Panc1 (cell line): ENCODE measurements at places on chromosomes 16 and 17. TPM values are rescaled to one million over a fixed set of nuclear protein-coding genes. Genes with fewer than 3 reads are reported as not detected.

DNA sequence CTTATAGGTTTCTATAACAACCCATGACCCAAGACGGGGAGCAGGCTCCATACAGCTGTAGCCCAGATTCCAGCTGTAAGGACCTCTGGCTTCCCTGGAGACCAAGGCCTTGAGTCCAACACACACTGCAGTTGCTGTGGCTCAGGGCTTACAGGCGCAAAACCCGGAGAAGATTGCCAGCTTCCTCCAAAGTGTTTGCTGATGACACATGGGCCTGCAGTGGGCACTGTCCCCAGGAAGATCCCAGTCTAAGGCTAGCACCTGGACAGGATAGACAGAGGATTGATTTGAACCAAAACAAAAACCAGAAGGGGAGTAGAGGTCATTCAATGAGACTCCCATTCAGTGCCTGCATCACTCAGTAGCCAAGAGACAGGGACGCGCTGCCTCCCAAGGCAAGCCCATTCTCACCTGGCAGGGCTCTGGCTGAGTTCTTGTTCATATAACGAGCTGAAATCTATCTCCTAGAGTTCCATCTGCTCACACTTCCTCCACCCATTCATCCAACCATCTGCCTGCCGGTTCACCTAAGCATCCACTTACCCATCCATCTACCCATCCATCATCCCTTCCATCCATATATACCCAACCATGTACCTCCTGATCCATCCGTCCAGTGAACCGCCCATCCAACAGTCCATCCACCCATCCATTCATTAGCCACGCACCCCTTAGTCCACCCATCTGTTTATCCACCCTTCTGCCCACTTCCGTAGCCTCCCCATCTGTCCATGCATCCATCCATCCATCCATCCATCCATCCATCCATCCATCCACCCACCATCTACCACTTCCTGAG, 10.2 kb downstream of the RAB11FIP4 start:
- no peaks in the 10 kb centered on the region for H3K4me1 ChIP-seq
- no peaks in the 10 kb centered on the region for H3K36me3 ChIP-seq
- DNase-seq = no peak
- no peaks in the 10 kb centered on the region for H3K27me3 ChIP-seq
- H3K4me3 ChIP-seq = no peak overlapping the region

ARHGDIG gene
- total RNA-seq = 2.4 TPM

DNA sequence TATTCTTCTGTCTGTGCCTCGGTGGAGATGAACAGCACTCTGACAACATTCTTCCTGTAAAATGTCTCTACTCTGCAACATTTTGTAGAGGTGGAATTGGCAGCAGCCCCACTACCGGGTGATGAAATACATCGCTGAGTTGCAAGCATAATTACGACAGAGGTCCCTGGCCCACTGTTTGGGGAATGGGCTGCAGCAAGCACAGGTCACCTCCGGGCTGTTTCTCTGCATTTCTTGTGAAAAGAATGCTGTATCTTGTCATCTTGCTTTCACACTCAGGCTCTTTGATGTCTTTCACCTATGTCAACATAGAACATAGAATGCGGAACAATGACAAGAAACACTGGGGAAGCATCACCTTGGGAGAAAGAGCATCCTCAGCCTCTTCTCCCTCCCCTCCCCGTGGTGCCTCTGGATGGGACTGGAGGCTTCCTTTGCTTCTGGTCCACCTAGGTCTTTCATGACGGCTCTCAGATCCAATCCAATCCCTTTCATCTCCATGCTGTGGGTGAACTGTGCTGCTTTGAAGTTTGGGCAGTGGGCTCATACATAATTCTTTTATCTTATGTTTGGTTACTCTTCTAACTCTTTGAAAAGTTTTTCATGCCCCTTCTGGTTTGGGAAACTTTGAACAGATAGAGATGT, 265.0 kb downstream of the PHKB start:
- H3K4me3 ChIP-seq = no peak overlapping the region
- DNase-seq = no peak
- no peaks in the 10 kb centered on the region for H3K27me3 ChIP-seq
- no peaks in the 10 kb centered on the region for H3K36me3 ChIP-seq
- no peaks in the 10 kb centered on the region for H3K4me1 ChIP-seq

- no peak overlapping the region for H3K27ac ChIP-seq
- H3K36me3 ChIP-seq = no peaks in the 10 kb centered on the region
- H3K4me3 ChIP-seq = no peak overlapping the region
- no peak for DNase-seq
- no peaks in the 10 kb centered on the region for H3K4me1 ChIP-seq
- H3K27me3 ChIP-seq = no peaks in the 10 kb centered on the region
Measured at GRCh38 chr16:88973007-88973410, 4.0 kb downstream of the CBFA2T3 start.

DNA sequence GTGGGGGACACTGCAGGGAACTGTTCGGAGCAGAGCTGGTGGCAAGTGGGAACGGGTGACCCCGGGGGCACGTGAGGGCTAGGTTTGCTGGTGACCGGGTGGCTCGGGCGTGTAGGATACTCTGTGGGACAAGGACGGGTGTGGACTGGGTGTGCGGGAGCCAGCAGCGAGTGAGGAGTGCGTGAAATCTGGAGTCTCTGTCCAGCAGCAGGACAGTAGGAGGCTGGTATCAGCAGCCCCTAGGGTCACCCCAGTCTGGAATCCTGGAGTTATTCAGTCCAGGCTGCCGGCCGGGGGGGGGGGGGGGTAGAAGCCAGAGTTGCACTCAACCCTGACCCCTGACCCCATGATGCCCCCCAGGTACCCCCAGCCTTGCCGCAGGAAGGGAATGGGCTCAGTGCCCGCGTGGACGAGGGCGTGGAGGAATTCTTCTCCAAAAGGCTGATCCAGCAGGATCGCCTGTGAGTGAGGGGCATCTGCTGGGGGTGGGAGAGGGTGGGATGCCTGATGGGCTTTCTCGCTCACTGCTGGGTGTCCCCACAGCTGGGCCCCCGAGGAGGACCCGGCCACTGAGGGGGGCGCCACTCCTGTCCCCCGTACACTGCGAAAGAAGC, 6.2 kb downstream of the ACD start:
- no peak for DNase-seq
- H3K27ac ChIP-seq = no peak overlapping the region
- H3K4me1 ChIP-seq = peaks cover 2% of the 10 kb centered on the region; the same call in 1 of the 2 replicates
- H3K4me3 ChIP-seq = peak overlapping the region; percentile 40
- H3K27me3 ChIP-seq = no peaks in the 10 kb centered on the region

- H3K36me3 ChIP-seq = no peaks in the 10 kb centered on the region
- no peak for DNase-seq
Measured at GRCh38 chr16:29009050-29009837, 24.4 kb downstream of the LAT start.
